ENCODE measurements at places on chromosomes 16 and 17.
A peak's percentile ranks its signal among the peaks of the same experiment; 100 is the strongest.

DNA sequence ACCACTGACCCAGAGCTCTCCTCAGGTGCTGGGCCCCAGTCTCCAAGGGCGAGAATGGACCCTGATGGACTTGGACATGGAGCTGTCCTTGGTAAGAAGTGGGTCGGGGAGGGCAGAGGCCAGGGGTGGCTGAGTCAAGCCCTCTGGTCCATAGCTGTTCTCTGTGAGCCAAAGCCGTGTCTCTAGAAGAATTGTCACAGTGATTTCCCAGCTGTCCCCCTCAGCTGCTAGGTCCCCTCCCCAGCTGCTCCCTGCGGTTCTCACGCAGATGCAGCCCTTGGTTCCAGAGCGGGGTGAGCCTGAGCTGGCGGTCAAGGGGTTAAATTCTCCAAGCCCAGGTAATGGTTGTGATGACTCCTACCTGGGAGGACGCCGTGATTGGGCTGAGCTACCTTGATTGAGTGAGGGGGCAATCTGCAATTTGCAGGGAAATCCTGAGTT is 1.3 kb upstream of the NOL3 start:
- no peak for DNase-seq

DNA sequence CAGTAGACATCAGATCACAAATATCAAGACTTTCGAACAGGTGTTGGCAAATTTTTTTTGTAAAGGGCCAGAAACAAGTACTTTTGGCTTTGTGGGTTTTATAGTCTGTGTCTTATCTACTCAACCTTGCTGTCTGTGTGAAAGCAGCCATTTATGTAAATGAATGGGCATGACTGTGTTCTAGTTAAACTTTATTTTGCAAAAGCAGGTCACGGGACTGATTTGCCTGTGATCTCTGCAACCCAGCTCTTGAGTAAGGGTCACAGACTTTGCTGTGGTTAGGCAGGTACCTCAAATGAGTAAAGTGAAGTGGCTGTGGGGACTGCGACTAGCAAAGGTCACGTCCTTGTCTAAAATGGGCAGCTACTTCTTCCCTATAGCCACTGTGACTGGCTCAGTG is 136.5 kb downstream of the FTO start:
- no peak for DNase-seq

- DNase-seq = no peak
Measured at GRCh38 chr16:55697867-55698266, 42.1 kb downstream of the SLC6A2 start.

GRCh38 chr16:12059216-12059769 is 82.8 kb downstream of the SNX29 start:
- DNase-seq = no peak

DNA sequence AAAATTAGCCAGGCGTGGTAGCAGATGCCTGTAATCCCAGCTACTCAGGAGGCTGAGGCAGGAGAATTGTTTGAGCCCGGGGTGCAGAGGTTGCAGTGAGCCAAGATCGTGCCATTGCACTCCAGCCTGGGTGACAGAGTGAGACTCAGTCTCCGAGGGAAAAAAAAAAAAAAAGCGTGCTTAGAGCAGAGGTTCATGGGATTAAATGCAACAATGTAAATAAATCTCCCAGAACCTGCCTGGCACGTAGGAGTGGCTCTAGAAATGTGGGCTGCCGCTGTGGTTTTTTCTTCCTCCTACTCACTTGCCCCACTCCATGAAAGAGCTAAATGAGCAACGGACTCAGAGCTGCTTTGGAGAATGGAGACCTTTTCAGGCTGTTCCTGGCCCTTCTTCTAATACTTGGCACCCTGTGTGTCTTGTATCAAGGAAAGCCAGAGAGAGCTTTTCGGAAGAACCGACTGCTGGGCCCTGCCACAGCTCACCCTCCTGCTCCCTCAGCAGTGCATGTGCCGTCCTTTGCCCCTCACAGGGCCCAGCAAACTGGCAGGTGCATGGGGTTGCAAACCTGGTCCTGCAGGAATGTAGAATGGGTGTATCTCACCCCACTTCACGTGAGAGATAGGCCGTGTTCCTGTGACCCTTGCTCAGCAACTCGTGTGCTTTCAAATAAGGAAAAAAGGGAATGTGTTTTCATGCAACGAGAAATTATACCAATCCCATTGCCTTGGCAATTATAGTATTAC is 52.0 kb downstream of the LDHD start:
- DNase-seq = no peak

- no peak for DNase-seq
Measured at GRCh38 chr17:10077561-10078299, 120.7 kb downstream of the GAS7 start.

- DNase-seq = no peak
Measured at GRCh38 chr17:10327640-10328039, 45.2 kb downstream of the MYH13 start.

GRCh38 chr16:67653128-67653788 is 6.8 kb downstream of the ACD start:
- DNase-seq = peak; percentile 72

- DNase-seq = no peak
Measured at GRCh38 chr17:29032013-29032856, 10.7 kb upstream of the PIPOX start.

DNA sequence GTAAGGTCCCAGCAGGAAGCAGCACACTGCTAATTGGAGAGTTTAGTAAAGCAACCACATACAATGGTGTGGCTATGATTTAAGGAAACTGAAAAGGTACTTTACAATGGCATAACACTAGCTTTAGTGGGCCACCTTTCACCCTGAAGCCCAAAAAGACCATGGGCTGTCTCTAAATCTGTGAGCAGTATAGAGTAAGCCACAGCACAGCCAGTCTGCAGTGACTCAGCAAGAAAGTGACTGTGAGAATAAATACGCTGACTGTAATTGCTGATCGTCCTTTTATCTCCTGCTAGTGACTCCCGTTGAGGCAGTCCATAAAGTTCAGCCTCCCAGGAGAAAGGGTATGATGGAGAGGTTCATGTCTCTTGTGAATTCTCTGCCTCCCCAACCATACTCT is 679.8 kb upstream of the KIF2B start:
- no peak for DNase-seq

DNA sequence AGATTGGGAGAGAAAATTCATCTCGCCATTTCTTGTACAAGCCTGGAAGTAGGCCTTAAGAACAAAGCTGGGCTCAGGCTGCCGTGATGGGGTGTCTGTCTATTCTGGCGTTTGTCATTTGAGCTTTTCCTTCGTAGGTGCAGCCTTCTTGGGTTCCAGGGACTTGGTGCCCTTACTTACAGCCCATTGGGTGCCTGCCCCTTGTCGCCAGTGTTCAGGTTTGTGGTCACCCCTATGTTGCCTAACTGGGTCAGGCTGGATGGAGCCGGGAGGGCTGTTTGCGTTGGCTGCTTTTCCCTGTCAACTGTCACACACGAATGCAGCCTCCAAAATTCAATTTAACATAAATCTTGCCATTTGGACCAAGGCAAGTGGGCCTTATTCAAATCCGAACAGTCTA is 23.7 kb upstream of the MED9 start:
- DNase-seq = no peak

- no peak for DNase-seq
Measured at GRCh38 chr17:7814969-7815368, 19.0 kb upstream of the KDM6B start.

DNA sequence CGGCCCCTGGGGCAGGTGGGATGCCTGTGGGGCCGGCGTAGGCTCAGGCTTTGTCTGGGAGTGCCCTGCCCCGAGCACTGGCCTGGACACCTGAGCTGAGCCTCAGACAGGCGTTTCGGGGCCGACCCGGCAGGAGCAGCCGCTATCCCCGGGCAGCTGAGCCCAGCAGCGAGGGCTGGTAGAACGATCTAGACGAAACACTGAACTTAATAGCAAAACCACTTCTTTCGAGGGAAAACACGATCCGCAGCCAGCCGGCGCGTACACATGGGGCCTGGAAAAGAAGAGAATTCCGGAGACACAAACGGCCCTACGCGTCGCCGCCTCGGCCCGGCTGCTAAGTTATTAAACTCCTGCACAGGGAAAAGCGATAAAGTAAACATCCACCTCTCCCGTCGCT is 22.0 kb upstream of the SSTR5 start:
- no peak for DNase-seq

DNA sequence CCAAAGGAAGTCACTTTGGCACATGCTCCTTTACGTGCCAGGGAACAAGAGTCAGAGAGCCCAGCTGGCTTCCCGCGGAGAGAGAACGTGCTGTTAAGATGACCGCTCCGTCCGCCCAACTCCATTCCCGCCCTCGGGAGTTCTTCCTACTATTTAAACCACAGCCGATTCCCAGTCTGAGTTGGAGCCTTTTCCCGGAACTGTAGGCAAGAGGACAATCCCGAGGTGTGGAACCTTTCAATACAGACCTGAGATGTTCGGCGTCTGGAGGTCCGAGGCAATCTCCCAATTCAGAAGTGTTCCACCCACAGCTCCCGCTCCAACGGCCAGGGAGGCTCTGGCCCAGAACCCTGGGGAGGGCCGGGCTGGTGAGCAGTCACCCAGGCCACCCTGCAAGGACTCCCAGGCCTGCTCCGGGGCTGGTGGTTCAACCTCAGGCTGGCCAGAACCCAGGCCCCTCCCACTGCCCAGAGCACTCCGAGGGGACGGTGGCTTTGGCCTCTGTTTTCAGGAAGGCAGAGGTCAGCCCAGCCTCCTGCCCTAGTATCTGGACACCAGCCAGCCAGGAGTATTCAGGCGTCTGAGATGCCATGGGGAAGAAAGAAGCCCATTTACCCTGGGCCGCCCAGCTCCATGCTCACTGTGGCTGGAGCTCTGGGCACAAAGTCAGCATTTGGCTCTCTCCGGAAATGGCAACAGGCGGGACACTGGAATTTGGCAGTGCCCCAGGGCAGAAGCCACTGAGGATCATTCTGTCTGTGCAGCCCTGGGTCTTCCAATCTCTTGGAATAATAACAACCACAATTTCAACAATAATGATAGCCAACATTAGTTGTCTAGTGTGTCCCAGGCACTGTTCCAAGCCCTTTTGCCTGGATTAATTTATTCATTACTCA is 21.4 kb downstream of the EMP2 start:
- DNase-seq = no peak

- DNase-seq = no peak
Measured at GRCh38 chr17:3610523-3610922, 1.3 kb upstream of the TRPV1 start.

- no peak for DNase-seq
Measured at GRCh38 chr17:33038740-33039139, 47.1 kb downstream of the SPACA3 start.

- DNase-seq = peak; percentile 76
Measured at GRCh38 chr17:39209317-39210092, 9.4 kb downstream of the RPL19 start.

GRCh38 chr17:79792984-79793923 is 3.6 kb downstream of the CBX8 start:
- no peak for DNase-seq

GRCh38 chr17:19723964-19724363 is 7.6 kb upstream of the SLC47A2 start:
- DNase-seq = no peak

DNA sequence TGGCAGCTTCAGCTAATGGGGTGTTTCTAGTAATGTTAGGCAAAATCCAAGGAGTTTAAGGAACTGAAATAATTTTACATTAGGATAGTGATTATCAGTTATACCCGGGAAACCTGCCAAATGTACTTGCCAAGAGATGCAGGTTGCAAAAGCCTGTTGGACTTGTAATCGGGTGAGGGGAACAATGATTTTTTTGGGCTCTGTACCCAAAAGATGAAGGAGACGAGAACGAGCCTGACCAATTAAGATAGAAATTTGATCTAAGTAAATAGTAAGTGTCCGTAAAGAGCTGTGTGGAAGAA is 56.3 kb upstream of the ARL4D start:
- peak; percentile 28 for DNase-seq

- DNase-seq = no peak
Measured at GRCh38 chr16:79899316-79899715, 298.8 kb upstream of the MAF start.

DNA sequence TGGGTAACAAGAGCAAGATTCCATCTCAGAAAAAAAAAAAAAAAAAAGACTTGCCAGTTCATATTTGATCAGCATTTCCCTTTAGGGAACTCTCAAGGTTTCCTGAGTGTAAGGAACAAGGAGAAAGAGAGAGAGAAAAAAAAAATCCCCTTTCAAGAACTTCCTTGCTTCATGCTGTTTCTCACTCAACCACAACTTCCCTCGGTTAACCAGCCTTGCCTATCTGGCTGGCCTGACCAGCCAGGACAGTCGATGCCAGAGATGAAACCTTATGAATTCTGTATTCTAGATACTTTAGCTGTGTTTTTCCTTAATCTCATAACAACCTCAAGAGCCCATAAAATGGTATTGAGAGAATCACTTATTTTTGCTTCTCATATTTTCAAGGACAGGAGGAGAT is 2.6 kb upstream of the N4BP1 start:
- DNase-seq = no peak

DNA sequence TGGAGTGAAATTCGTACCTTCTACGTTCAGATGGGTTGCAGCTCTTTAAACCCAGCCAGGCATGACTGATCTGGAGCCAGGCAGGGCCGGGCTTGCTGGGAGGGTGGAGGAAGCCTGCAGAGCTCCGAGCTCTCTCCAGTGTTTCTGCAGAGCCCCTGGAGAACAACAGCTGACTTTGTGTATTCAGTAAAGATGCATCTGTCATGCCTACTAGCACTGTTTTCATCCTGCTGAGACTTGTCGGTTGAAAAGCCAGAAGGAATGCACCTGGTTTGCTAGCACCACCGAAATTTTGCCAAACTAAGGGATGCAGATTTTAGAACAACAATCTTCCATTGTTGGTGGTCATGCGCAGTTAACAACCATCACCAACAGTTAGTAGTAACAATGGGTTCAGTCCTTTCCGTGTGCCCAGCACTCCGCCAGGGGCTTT is 22.4 kb upstream of the SCNN1B start:
- DNase-seq = peak; percentile 90

GRCh38 chr16:17171250-17172143 is 299.3 kb downstream of the XYLT1 start:
- no peak for DNase-seq

DNA sequence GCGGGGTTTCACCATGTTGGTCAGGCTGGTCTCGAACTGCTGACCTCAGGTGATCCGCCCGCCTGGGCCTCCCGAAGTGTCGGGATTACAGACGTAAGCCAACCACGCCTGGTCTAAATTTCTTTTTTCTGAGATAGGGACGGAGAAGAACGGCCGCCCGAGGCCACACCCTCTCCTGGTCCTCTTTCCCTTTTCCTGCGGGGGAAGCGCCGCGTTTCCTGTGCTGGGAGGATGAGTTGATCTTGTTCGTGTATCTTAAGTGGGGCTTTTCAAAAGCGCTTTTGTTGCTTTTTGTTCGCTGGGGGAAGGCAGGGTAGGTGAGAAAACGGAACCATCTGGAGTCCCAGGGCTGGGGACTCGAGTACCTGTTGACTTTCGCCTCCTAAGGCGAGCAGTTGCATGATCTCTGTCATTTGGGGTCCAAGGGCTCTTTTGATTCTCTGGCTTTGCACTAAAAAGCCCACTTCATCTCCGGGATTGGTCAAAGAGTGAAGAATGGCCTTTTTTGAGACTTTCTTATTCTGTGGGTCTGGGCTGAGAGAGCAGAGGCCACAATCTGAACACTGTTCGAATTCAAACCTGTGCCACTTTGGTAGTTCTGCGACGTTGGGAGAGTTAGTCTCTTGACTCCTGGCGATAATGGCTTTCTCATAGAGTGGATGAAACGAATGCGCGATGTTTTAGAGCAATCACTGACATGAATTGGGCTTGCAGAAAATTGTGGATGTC is 1.3 kb downstream of the FUS start:
- DNase-seq = no peak

Data from COR-L47 (cell line).